Left kidney (tissue), 8 donors: ENCODE measurements at places on chromosomes 7 and 10. TPM values are rescaled to one million over a fixed set of nuclear protein-coding genes. Genes with fewer than 3 reads are reported as not detected.
A peak's percentile ranks its signal among the peaks of the same experiment; 100 is the strongest.

- DNase-seq: no peak
Measured at GRCh38 chr7:95440394-95441038, 5.7 kb upstream of the PON2 start.

DNA sequence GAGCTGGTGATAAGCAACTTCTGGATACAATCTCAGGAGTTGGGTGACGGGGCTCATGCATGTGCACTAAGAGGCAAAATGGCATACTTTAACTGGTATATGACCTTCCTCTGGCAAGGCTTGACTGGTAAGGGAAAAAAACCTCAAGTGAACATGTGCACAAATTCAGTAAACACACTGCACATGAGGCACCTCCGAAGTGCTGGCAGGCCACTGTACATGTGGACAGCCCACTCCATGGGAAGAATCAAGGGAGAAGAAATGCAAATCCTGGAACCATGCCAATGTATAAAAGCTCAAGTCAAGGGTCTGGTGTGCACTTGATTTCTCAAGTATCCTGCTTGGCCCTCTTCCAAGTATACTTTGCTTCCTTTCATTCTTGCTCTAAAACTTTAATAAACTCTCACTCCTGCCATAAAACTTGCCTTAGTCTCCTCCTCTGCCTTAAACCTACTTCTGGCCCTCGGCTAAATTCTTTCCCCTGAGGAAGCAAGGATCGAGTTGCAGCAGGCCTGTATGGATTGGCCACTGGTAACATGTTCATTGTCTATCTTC, 167.2 kb downstream of the RAMP3 start:
- DNase-seq: no peak

- no peak for DNase-seq
Measured at GRCh38 chr10:123771877-123772644, 105.9 kb downstream of the GPR26 start.

DNA sequence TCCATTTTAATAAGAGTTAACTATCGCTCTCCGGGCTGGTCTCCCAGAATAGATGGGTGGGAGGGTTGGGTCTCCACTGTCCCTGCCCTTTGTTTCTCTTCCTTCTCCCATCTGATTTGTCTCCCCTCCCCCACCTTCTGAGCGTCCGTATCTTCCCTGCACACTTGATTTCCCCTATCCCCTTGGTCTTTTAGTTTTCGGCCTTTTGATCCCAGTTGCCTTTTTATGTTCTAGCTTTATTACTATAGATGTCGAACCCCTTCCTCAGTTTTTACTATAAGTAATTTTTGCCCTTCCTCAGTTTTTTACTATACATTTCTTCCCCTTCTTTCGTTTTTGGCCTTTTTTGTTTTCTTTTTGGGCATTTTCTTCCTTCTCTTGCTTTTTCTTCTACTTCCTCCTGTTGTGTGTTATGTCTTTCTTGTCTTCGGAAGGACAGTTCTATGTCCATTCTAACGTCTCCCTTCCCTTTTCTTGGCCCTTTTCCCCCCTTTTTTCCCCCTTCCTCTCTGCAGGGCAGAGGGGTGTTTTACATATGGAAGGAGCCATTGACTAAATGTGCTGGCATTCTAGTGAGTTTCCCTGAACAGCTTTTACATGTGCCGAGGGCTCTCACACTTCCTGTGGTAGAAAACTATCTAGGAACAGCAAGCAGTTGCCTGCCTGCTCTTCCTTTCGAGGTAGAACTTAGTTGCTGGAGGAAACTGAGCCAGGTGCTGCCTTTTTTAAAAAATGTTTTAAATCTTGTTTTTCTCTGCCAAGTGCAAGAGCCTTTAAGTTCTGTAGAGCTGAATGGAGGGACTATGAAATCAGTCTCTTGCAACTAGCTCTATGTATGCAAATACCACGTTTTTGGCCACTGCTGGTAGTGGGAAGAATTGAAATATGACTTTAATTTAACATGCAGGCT, 2.8 kb downstream of the TET1 start:
- peak; percentile 7 for DNase-seq

DNA sequence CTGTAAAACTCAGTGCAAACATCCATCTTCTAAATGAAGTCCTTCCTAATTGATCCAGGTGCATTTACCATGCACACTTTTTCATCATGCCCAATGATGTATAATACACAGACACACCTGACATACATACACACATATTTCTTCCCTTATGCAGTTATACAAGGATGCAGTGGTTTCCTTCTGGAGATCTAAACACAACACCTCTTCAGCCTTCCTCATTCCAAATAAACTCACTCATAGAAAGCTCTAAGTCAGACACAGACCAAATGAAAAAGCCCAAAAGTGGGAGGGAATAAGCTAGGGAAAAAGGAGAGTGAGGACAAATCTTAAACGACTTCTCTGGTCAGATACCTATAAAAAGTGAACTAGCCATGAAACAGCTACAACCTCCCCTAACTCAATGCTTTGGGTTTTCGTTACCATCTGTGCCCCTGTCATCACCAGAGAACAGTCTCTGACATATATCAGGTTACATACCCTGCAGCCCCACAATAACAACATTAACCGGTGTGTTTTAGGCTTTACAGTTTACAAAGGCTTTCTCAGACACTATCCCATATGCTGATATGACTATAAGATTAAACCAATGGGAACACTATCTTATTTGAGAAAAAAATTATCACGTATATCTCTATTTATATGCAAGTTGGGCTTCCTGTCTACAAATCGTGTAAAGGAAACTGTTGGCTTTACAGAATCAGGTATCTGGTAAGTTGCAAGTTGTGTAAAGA, 675.2 kb downstream of the PHTF2 start:
- no peak for DNase-seq

- peak; percentile 27 for DNase-seq
Measured at GRCh38 chr7:125670926-125671572, 741.4 kb upstream of the POT1 start.

AKR1E2 gene
- 12.9 TPM for polyA plus RNA-seq
